ENCODE measurements at places on chromosomes 1 and 21.
A peak's percentile ranks its signal among the peaks of the same experiment; 100 is the strongest.

GRCh38 chr1:22018583-22019559 is 17.4 kb downstream of the CELA3A start:
- DNase-seq: peak; percentile 75

- DNase-seq: no peak
Observed at GRCh38 chr1:207670192-207670591, 25.3 kb downstream of the CR1L start.

GRCh38 chr1:98371764-98372163 is 289.8 kb upstream of the SNX7 start:
- DNase-seq: no peak

DNA sequence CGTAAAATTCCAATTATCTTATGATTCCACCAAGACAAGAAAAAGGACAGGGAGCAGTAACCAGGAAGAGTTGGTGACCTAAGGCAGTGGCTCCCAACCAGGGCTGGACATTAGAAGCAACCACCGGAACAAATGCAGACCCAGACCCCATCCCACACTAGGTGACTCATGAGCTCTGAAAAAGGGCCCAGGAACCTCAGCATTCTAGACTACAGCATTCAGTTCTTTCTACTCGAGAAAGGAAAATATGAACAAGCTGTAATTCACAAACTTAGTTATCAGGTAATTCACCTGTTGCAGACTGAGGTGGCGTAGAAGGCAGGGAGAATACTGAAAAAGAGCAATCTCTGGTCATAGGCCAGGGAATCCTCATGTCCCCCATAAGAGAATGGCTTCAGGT is 138.4 kb upstream of the KRTAP19-8 start:
- no peak for DNase-seq

GRCh38 chr21:38773099-38774061 is 32.3 kb upstream of the ETS2 start:
- DNase-seq: peak; percentile 71

GRCh38 chr1:181986907-181987305 is 74.6 kb downstream of the ZNF648 start:
- DNase-seq: no peak

GRCh38 chr1:40792036-40792435 is 8.4 kb downstream of the KCNQ4 start:
- no peak for DNase-seq

DNA sequence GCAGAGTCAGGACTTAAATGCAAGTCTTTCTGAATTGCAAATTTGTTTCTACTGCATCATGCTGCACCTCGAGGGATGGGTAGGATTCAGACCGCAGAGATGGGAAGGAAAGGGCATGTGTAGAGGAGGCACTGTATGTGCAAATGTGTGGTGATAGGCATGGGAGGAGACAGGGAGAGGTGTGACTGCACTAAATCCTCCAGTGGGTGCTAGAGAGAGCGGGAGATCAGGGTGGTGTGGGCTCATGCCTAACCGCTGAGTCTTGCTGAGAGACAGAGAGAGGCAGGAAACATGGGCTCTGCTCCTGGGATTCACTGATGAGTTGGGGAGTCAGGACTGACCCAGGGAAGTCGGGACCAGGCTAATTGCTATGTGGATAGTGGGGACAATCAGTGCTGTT is 61.1 kb downstream of the PTPRU start:
- no peak for DNase-seq

- no peak for DNase-seq
Observed at GRCh38 chr1:29121936-29122681, 1.6 kb downstream of the TMEM200B start.

DNA sequence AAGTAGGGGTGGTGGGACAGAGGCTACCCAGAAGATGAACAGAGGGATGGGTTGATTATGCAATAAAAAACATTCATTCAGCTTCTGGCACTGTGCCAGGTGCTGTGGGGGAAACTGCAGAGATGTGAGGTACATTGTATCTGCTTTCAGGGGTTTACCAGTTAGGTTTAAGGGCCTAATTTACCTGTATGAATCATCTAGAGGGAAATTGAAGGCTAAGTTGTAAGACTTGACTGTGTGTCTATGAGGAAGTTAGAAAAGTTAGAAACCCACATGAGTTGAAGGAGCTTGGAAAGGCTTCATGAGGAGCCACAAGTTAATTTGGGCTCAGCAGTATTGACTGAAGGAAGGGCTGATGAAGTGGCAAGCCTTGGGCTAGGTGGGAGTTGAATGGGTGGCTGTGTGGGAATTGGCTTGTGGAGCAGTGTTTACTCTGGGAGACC is 36.7 kb upstream of the APOBEC4 start:
- DNase-seq: no peak

GRCh38 chr1:190908246-190908645 is 430.6 kb upstream of the BRINP3 start:
- no peak for DNase-seq

- DNase-seq: no peak
Observed at GRCh38 chr1:165467706-165468105, 22.8 kb upstream of the RXRG start.

GRCh38 chr1:8314346-8315280 is 3.3 kb upstream of the SLC45A1 start:
- peak; percentile 83 for DNase-seq

DNA sequence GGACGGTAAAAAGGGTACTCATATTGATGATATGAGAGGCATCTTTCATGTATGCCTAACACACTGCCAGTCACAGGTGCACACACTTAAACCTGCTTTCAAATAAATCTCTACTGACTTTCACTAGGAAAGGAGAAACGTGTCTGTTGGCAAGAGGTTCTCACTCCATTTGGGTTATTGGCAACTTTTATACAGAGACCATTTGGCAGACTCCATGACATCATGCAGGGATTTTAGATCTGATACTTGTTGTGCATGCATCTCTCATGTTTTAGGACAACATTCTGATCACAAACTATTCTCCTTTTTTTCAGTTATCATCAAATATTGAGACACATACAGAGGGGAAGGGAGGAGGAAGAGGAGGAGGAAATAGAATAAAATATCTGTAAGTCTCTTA is 31.5 kb downstream of the RGS7 start:
- no peak for DNase-seq

- no peak for DNase-seq
Observed at GRCh38 chr1:227378871-227379554, 60.7 kb upstream of the CDC42BPA start.

DNA sequence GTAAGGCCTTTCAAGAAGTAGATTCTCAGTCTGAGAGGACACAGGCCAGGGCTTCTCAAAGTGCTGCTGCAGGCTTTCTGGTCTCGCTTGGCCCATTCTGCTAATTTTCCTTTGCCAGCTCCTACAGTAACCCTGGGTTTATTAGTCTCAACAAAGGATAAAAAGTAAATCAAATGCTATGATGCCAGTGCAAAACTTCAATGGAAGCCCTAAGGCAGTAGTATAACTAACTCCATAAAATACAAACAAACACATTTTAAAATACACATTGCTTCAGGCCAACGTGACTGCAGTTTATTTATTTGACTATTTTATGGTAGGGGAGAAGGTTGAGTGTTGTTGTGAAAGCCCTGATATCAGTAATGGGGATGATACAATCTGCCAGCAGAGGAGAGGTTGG is 89.6 kb downstream of the NRDC start:
- no peak for DNase-seq

- no peak for DNase-seq
Observed at GRCh38 chr1:244111027-244111426, 59.9 kb downstream of the ZBTB18 start.

- DNase-seq: no peak
Observed at GRCh38 chr21:33544451-33545195, 1.8 kb downstream of the SON start.

DNA sequence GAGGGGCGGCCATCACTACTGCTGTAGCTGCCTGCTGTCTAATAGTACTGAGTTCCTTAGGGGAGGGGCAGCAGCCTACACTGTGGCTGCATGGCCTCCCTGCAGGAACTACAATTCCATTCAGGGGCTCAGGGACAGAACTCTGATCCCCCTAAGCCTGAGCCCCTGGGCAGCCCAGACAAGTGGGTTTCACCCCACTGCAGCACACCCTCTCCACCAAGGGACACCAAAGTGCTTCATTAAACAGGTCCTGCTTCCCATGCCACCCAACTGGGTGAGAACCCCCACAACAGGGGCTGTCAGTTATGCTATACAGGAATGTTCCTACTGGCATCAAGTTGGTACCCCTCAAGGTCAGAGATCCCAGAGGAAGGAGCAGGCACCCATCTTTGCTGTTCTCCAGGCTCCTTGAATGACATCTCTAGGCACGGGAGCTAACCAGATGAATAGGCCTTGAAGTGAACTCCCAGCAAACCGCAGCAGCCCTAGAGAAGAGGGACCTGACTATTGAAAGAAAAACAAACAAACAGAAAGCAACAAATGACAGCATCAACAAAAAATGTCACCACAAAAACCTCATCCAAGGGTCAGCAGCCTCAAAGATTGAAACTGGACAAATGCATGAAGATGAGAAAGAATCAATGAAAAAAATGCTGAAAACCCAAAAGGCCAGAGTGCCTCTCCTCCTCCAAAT is 437.4 kb downstream of the NUF2 start:
- DNase-seq: no peak

DNA sequence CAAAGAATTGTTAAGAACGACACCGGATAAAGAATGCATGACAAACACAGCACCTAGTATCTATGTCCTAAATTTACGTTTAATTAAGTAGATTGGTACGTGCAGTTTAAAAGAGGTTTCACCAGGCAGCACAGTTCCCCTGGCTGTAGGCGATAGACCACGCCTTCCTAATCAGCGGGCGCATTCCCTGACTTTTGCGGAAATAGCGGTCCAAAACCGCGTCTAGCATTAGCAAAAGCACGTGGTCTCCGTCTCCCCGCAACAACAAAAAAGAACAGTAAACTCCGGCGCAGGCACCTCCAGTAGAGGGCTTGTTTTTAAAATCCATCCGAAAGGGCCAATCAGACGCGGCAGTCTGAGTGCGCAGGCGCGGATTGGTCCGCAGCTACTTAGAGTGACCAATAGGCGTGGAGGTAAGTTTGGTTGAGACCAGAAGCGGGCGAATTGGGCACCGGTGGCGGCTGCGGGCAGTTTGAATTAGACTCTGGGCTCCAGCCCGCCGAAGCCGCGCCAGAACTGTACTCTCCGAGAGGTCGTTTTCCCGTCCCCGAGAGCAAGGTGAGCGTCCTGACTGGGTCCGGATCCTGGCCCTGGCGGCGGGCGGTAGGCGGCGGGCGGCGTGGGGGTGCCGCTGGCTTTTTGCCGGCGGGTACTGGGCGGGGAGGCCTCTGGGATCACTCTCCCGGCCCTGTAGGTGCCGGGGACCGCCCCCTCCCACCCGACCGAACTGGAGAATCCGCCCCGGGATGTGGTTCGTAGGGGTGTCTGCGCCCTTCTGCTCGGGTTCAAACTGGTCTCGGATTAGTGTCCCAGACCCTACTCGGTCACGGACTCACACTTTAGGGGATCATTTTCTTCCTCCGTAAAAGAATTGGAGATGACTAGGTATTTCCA is at the start of gene CENPF:
TSS of gene CENPF (plus strand) at position 432 of the 894 bp plus-strand sequence. CDS start 10,560 bp downstream, outside the sequence.
- DNase-seq: peak; percentile 99

DNA sequence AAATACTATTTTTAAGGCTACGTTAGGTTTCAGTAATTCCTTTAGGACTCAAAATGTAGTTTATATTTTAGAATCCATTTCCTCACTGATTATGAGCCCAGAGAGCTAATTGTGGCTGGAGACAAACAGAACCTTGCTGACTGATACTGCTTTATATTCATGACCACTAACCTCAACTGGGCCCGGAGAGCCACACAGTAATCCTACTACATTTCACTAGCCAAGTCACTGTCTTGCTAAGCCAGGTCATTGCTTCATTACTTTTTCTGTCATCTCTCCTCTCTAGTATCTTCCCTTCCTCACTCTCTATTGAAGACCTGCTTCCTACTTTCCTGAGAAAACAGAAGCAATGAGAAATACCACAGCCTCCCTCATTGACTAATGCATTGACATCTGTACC is 24.7 kb downstream of the IL23R start:
- no peak for DNase-seq

DNA sequence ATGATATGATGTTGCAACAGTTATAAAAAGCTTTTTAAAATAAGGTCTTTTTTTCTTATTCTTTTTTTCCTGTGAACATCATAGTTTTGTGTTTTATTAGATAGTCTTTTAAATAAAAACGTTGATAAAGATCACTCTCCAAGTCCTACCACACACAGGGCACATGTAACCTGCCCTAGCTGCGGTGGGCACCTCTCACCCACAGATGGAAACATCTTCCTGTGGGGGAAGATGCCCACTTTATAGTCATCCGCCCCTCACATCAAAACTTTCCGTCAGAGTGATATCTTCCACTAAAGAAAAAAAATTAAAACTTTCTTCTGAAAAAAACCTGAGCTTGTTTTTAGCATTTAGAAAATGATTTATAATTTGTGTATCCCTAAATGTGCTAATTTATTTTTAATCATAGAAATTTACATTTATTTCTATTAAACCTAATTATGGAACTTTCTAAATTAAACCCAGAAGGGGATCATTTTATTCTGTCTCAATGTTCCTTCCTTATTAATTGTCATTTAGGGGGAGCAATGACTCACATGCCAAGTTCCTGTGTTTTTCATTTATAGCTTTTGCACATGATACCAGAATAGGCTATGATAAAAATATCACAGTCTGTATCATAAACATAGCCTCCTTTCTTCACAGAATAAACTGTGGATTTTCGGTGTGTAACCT is 24.7 kb downstream of the TNFRSF9 start:
- DNase-seq: no peak

DNA sequence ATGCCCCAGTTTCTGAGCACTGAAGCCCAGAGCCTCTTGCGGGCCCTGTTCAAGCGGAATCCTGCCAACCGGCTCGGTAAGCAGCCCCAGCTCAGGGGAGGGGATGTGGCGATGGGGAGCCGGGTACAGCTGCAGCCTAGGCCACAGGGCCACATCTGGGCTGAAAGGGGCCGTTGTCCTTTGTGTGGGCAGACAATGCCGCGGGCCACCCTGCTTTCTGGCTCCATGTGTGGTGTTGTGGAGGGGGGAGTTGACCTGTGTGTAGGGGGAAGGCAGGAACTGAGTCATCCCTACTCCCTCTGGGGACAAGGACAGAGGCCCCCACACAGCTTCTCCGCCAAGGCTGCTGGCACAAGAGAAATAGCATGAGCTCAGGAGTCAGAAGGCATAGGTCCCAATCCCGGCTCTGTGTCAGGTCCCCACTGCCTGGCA is 26.0 kb downstream of the RPS6KA1 start:
- no peak for DNase-seq

DNA sequence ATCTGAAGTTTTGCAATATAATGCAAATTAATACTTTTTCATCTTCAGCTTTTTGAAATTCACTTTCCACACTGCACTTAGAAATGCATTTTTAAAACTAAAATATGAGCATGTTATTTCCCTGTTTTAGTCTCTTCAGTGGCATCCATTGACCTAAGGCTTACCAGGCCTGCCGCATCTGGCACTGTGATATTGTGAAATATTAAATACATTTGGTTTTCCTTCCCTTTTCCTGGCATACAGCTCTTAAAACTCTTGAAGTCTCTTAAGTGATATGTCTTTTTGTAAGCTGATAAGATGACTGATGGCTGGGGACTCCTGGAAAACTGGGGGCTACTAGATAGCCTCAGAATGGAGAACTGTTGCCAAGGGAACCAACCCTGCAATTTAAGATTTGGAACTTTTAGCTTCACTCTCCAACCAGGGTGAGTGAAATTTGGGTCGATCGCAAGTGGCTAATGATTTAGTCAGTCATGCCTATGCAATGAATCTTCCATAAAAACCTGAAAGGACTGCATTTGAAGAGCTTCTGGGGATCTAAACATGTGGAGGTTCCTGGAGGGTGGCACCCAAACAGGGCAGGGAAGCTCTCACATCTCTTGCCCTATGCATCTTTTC is 75.5 kb upstream of the PDC start:
- no peak for DNase-seq

All from HTR-8/SVneo (cell line).